ENCODE measurements at places on chromosomes 12 and 14. TPM values are rescaled to one million over a fixed set of nuclear protein-coding genes. Genes with fewer than 3 reads are reported as not detected.

The ZNF84 gene
- 120 TPM for total RNA-seq

GRCh38 chr12:48803675-48804074, 14.6 kb upstream of the CACNB3 start:
- DNase-seq = no peak

- DNase-seq = no peak
Observed at GRCh38 chr12:53062011-53062961, 12.4 kb downstream of the TNS2 start.

- no peak for DNase-seq
Observed at GRCh38 chr12:3233797-3234196, 156.6 kb downstream of the TSPAN9 start.

The SETD1B gene
- 2.4 TPM for total RNA-seq

The ACOT4 gene
- 1.2 TPM for total RNA-seq

The NTN4 gene
- total RNA-seq = 60.3 TPM

- DNase-seq = no peak
Observed at GRCh38 chr14:65228956-65229747, 126.8 kb upstream of the MAX start.

GRCh38 chr14:34380471-34380845, 81.6 kb downstream of the SPTSSA start:
- no peak for DNase-seq

DNA sequence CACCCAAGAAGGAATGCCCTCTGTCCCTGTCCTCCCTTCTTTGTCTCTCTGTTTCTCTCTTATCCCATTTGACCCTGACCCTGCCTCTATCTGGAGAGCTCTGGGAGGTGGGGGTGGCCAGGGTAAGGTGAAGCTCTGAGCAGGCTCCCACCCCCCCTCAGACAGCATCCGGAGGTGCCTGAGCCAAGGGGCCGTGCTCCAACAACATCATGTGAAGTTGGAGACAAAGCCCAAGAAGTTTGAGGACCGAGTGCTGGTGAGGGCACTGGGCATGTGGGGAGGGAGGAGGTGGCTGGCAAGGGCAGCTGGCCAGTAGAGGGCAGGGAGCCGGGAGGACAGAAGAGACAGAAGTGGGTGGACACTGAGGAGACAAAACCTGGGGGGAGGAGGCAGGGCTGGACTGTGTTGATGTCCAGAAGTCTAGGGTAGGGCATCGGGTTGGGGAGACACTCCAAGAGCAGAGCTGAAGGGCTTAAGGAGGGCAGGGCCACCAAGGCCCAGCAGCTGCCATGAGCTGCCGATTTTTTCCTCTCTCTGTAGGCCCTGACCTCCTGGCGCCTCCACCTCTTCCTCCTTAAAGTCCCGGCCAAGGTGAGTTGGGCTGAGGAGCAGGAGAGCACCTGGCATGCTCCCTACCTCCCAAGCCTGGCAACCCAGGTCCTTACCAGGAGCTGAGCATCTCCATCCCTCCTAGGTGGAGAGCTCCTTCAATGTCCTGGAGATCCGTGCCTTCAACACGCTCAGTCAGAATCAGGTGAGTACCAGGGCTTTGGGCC, 1.9 kb downstream of the CARMIL3 start:
- DNase-seq = no peak

DNA sequence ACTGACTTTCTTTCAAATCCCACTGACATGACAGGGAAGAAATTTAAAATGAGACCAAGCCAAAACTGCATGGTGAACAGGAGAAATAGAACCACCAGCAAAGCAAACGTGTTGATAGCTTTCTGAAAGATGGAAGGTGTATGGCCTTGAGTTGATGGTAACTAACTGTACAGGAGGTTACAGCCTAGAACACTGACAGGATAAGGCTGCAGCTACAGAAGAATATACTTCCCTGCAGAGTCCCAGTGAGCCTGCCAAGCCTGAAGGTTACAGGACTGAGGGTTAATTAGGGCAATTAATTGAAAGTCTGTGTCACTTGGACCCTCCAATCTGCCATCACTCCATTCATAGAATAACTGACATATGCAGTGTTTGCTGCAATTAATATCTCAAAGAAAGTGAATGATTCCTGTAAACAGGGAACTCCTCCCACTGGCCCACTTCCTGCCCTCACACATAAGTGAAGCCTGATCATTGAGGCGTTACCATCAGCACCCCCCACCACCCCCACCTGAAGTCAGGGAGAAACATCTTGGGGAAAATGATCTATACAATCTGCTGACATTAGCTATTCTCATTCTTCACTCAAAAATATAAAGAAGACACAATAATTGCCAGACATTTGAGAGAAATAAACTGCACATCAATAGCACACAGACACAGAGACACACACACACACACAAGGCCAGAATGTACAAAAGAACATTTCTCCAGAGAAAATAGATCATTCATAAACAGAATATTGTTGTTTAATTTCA, 73.4 kb downstream of the GTF2A1 start:
- DNase-seq = no peak

DNA sequence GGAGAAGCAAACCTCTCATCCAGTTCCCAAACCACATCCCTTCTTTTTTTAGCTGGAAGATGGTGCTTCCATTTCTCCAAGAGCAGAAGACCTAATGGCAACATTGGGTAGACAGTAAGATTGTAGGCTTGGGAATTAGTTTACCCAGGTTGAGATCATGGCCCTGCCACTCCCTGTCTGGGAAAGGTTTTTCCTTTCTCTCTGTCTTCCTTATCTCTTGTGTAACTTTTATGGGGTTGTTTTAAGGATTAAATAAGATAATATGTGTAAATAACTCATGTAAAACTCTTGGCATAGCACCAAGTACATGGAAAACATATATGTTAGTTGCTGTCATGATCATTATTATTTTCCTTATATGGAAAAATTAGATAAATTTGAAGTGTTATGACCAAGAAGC, 23.2 kb upstream of the PSMA6 start:
- no peak for DNase-seq

DNA sequence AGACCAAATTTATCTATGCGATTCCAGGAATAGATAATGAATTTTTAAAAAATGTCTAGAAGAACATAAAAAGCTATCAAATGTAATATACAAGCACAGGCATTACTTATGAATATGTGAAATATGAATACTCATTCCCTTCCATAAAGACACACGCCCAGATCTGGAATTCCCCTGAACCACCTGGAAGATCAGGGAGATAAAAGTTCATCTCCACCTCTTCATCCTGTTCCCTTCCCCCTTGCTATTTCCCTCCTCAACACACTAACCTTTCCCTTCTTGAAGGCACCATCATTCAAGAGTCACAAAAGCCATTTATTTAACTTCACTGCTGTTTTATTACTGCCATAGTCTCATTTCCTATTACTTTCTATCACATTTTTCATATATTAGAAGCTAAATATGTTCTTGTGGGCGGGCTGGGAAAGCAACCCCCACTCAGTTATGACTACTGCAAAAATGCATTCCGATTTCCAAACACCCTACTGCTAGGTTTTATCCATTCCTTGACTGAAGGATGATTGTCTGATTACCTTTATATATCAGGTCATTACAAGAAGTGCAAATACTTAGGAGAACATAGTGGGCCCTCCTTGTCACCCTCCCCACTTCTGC, 16.1 kb downstream of the FGD6 start:
- no peak for DNase-seq

- no peak for DNase-seq
Observed at GRCh38 chr14:48417715-48418500, 742.5 kb upstream of the MDGA2 start.

The B3GNT4 gene
- 11.8 TPM for total RNA-seq

- no peak for DNase-seq
Observed at GRCh38 chr12:7099290-7099996, 7.2 kb upstream of the C1R start.

GRCh38 chr12:11592484-11592883, 57.0 kb upstream of the ETV6 start:
- DNase-seq = no peak

DNA sequence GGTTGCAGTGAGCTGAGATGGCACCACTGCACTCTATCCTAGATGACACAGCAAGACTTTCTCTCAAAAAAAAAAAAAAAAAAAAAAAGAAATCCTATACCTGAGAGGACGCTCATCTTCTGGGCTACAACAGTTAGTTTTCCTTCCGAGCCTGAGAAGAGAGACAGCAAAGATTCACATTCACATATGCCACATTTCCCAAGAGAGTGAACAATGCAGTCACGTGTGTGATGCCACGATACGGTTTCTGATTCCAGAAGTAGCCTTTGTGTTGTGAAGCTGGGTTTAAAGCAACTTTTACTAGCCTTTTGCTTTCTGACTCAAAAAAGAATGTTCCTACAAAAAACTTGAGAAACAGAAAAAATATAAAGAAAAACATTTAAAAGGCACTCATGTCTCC, 19.5 kb downstream of the GCN1 start:
- no peak for DNase-seq

GRCh38 chr14:56754921-56755320, 55.4 kb downstream of the OTX2 start:
- no peak for DNase-seq

GRCh38 chr14:92632546-92633273, 115.7 kb downstream of the LGMN start:
- no peak for DNase-seq

DNA sequence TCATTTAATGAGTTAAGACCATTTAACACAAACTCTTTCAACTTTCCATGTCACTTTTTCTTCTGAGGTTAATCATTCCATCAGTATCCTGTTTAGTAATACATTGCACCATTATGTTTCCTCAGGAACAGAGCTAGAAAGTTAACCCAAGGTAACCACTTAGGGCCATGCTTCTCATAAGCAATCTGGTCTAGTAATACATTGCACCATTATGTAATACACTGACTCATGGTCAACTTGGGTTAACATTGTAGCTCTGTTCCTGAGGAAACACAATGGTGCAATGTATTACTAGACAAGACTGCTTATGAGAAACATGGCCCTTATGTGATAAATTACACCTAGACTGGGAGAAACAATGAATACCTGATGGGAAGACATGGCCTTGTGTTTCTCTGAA, 21.7 kb downstream of the ERH start:
- DNase-seq = no peak

DNA sequence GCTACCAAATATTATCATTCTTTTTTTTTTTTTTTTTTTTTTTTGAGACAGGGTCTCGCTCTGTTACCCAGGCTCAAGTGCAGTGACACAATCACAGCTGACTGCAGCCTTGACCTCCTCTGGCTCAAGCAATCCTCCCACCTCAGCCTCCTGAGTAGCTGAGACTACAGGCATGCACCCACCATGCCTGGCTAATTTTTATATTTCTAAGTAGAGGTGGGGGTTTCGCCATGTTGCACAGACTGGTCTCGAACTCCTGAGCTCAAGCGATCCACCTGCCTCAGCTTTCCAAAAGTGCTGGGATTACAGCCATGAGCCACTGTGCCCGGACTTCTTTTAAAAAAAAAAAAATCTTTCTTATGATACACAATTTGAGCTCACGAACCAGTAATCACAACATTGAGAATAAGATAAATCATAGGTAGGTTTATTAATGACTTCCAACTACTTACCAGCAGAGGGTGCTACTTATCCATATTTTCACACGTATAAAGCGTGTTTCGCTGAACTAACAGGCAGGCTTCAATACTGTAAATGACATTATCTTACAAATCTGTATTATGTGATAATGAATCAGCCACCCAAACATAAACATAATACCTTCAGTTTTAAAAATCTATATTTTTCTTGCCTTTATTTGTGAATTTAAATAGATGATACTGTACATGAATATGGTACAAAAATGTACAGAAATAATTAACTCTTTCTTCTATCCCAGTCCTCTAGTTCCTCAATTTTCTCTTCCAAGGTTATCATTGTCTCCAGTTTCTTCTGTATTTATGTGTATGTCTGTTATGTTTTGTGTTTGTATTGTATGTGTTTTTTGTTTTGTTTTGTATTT, 42.5 kb upstream of the BCAT1 start:
- DNase-seq = peak; percentile 51

The KERA gene
- 1.2 TPM for total RNA-seq

The BRMS1L gene
- 17.9 TPM for total RNA-seq

GRCh38 chr14:56040121-56040520, 78.1 kb upstream of the PELI2 start:
- no peak for DNase-seq

DNA sequence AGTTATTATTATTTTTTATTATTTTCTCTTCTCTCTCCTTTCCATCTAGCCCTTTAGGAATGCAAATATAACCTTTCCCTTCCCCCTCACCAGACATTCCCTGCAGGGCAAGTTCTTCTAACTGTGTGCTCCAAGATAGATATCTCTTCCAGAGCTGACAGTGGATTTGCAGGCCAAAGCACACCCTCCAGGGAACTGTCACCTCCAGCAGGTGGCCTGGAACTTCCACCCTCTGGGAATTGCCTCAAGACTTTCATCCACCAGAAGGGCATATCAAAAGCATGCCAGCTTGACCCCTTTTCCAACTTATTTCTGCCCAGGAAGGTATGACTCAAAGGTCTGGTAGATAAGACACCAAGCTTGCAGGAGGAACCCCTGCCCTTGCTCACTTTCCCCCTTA, 13.6 kb upstream of the KCNA5 start:
- DNase-seq = no peak

The LAG3 gene
- under 0.01 TPM for total RNA-seq

The SMOC1 gene
- total RNA-seq = 12.2 TPM

Measured in frontal cortex (tissue), 4 donors.